GM06990 (cell line): ENCODE measurements at places on chromosomes 1 and 21.
A peak's percentile ranks its signal among the peaks of the same experiment; 100 is the strongest.

- no peak for DNase-seq
Measured at GRCh38 chr1:208643005-208643597, 398.9 kb upstream of the PLXNA2 start.

DNA sequence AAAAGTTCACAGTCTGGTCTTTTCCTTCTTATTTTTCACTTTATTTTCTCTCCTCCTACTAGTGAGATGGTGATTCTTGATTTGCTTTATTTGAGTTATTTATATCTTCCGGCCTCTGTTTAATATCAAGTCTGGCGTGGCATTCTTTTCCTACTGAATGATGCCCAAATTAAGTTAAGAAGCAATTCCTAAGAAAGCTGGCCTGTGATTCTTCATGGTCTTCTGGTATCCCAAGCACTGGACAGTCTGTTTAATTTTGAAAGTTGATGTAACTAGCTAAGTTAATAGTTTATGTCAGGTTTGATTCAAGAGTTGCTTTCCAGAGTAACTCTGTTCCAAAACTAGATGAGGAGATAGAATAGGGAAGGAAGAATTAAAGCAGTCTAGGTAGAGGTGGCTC is 9.2 kb upstream of the ENAH start:
- DNase-seq = no peak

DNA sequence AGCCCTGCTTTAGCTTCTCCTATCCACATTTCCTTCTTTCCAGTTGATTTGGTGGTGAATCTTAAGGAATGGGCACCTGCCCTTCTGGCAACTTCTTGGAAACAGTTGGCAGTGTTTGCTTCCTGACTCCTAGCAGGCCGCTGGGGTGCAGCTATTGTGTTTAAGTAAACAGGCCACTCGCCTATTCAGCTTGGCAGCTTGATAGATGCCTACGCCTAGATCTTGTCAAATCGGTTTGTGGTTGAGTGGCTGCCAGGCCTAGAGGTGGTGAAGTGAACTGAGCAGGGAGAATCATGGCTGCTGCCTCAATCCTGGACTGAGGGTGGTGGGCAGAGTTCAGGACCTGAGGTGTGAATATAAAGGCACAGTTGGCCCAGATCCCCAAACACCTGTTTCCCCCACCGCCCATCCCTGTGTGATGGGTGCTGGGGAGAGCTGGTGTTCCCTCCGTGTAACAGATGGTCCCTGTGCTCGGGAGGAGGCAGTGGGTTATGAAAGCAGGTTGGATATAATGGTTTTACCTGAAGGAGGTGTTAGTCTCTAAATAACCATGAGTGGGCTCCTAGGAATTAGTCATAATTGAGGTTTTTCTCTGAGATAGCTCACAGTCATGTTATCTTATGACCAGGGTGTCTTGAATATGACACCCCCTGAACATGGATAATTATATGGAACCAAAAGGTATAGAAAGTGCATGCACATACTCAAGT is 940 bp upstream of the PLA2G2C start:
- no peak for DNase-seq

GRCh38 chr1:86303041-86303690 is 93.0 kb downstream of the ODF2L start:
- DNase-seq = no peak

- DNase-seq = no peak
Measured at GRCh38 chr1:156386134-156386901, 17.3 kb downstream of the RHBG start.

DNA sequence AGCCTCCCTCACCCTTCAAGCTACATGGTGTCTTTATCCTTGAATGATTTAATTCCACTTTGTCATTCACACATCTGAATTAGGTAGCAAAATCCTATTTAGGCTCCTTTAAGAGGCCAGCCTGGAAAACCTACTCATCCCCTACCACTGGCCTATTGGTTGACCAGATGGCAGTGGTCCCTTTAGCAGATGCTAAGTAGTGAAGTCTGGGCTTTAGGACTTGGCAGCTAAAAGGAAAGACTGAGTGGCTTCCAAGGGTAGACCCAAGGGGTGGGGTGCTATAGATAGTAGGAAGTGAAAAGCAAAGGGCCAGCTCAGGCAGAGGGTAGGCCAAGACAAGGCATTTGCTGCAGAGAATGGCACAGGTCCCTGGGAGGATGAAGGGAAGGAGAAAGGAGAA is 46.6 kb downstream of the KCNJ6 start:
- DNase-seq = no peak

DNA sequence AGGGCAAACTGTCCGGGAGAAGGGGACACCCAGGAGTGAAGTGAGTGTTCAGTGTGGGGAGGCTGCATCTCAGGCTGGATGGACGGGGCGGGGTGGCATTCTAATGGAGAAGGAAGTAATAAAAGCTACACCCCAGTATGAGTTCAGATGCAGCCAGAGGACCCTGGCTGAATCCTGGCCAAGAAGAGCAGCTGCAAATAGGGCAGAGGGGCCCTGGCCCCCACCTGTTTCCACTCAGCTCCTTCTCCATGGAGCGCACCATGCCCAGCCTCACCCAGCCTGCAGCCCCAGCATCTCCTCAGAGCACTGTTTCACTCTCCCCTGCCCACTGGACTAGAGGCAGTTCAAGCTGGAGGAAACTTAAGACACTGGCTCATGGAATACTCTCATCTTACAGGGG is 46.4 kb downstream of the KCND3 start:
- no peak for DNase-seq

DNA sequence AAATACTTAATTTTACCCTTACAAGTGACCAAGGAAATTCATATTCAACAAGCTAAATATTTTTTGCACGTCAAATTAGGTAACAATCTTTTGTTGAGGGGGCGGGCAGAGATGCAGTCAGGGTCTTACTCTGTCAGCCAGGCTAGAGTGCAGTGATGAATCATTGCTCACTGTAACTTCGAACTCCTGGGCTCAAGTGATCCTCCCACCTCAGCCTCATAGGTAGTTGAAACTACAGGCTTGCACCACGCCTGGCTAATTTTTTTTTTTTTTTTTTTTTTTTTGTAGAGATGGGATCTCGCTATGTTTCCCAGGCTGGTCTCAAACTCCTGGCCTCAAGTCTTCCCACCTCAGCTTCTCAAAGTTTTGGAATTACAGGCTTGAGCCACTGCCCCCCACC is 26.5 kb downstream of the PHTF1 start:
- DNase-seq = no peak

DNA sequence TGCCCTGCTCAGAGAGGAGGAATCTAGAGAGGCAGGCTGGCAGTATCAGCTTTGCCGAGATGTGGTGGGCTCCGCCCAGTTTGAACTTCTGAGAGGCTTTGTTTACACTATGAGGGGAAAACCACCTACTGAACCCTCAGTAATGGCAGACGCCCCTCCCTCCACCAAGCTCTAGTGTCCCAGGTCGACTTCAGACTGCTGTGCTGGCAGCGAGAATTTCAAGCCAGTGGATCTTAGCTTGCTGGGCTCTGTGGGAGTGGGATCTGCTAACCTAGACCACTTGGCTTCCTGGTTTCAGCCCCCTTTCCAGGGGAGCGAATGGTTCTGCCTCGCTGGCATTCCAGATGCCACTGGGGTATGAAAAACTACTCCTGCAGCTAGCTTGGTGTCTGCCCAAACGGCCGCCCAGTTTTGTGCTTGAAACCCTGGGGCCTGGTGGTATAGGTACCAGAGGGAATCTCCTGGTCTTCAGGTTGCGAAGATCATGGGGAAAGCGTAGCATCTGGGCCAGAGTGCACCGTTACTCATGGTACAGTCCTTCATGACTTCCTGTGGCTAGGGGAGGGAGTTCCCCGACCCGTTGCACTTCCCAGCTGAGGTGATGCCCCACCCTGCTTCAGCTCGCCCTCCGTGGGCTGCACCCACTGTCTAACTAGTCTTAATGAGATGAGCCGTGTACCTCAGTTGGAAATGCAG is 43.6 kb downstream of the C21orf91 start:
- DNase-seq = peak; percentile 76

DNA sequence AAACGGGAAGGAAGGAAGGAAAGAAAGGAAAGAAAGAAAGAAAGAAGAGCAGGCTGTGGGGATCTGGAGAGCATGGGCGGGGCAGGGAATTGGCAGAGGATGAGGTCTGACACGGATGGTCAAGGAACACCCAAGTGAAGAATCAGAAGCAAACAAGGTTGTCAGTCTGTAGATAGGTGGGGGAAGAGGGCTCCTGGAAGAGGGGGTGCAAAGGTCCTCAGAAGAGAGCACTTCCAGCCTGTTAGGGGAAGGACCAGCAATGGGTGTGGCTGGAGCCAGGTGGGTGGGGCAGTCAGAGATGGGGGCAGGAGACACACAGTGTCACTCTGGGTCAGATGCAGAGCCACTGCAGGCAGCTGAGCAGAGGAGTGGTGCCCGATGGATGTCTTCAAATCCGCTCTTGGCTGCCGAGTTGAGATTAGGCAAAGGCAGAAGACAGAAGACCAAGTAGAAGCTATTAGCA is 11.0 kb upstream of the PLA2G2C start:
- no peak for DNase-seq

DNA sequence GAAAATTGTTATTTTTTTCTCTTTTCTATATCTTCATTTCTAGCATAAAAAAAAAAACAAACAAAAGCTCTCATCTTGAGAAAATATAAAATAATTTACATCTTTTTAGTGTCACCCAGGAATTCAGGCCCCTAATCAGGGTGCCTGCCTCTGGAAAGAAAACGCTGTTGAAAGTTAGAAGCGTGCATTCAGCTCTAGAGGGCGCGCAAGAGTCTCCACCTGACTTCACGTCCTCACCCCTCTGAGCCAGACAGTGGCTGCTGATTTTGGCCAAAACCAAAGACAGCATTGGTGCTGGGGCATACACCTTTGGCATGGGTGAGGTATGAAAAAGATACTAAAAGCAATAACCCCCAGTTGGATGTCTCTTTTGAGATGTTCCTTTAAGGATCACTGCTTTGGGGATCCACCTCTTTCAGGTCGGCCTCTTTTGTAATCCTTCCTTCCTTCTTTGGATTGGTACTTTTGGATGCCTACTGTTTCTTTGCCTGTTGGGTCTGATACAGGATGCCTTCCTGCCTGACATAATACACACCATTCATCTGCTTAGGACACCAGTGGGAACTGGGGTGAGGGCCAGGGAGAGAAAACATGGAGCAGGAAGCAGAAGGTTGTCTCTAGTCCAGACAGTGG is 77.6 kb upstream of the CHRM3 start:
- no peak for DNase-seq

GRCh38 chr1:59730759-59731478 is 83.8 kb upstream of the HOOK1 start:
- no peak for DNase-seq

- DNase-seq = no peak
Measured at GRCh38 chr1:231338270-231339128, at the start of gene SPRTN. SPRTN (plus strand) TSS chr1:231338293; CDS start chr1:231338384, 91 bp downstream.

- no peak for DNase-seq
Measured at GRCh38 chr1:47201179-47201578, 11.3 kb upstream of the PDZK1IP1 start.

GRCh38 chr1:22959545-22960360 is 12.9 kb downstream of the LACTBL1 start:
- DNase-seq = no peak

DNA sequence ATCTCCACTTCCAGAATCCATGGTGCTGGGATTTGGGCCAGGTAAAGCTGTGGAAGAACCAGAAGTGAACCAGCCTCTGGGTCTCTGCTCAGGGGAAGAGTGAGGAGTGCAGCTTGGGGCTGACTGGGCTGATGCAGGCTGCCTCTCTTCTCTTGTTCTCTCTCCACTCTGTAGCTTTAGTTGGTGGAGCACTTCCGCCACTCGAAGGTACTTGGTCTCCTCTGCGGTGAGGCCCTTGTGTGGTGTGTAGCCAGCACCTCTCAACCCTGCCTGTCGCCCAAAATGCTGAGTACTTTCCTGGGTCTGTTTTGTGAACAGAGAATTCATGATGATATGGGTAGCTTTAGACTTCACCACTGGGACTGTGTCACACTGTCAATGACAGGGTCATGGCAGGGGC is 63.2 kb downstream of the URB2 start:
- no peak for DNase-seq

DNA sequence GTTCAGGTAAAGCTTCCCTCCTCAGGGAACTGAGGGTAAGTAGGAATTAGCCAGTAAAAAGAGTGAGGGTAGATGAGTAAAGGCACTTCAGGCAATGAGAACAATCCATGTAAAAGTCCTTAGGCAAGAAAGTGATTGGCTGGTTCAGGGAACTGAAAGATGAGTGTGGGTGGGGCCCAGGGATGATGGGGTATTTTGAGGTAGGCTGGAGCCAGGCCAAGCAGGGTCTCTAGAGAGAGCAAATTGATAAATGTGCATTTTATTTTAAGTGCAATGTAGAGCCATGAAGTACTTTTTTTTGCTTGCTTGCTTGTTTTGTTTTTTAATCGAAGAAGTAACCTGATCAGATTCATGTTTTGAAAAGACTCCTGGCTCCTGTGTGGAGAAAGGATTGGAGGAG is 26.5 kb downstream of the OSBPL9 start:
- no peak for DNase-seq

GRCh38 chr1:221778535-221779142 is 36.8 kb upstream of the DUSP10 start:
- DNase-seq = peak; percentile 56

GRCh38 chr1:178344513-178345091 is 152.2 kb downstream of the CLEC20A start:
- no peak for DNase-seq

GRCh38 chr1:119636491-119637089 is 11.5 kb downstream of the ZNF697 start:
- no peak for DNase-seq

- no peak for DNase-seq
Measured at GRCh38 chr1:212124690-212125582, 89.4 kb downstream of the DTL start.

DNA sequence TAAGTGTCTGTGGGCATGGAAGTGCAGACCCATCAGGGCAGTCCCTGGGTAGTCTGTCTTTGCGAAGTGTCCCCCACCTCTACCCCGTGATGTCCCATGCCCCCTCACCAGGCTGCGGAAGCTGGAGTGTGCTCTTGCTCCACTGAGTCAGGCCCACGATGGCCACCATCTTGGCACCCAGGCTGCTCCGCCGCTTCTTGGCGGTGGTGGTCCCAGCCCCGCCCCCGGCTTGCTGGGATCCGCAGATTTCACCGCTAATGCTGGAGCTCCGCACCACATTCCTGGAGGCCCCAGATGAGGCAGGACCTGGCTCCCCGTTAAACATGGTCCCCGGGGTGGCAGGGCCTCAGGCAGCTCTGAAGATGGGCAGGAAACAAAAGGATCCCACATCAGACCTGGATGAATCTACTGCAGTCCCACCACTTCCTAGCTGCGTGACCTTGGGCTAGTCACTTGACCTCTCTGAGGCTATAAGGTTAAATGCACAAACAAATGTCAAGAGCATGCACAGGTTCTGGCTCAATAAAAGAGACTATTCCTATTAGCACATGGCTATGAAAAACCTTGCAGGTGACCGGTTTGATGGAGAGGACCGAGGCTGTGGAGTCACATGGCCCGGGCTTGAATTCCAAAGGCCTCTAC is 23.8 kb downstream of the RIMS3 start:
- no peak for DNase-seq

- no peak for DNase-seq
Measured at GRCh38 chr1:112974646-112975045, 18.6 kb upstream of the SLC16A1 start.
